ENCODE measurements at places on chromosomes 1 and 21.

- no peak for DNase-seq
Observed at GRCh38 chr1:218887141-218887925, 286.3 kb upstream of the LYPLAL1 start.

GRCh38 chr1:86409416-86410021 is 13.4 kb upstream of the ODF2L start:
- no peak for DNase-seq

GRCh38 chr1:164310166-164310565 is 248.8 kb upstream of the PBX1 start:
- no peak for DNase-seq

GRCh38 chr21:27694667-27695066 is 727.8 kb upstream of the ADAMTS5 start:
- no peak for DNase-seq

GRCh38 chr1:150092180-150092791 is 24.7 kb downstream of the VPS45 start:
- DNase-seq = no peak

DNA sequence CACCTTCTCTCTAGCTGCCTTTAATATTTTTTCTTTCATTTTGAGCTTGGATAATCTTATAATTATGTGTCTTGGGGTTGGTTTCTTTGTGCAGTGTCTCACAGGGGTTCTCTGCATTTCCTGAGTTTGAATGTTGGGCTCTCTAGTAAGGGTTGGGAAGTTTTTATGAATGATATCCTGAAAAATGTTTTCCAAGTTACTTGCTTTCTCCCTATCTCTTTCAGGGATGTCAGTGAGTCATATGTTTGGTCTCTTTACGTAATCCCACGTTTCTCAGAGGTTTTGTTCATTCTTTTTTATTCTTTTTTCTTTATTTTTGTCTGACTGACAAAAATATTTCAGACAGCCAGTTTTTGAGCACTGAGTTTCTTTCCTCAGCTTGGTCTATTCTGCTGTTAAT is 55.4 kb upstream of the CCDC190 start:
- no peak for DNase-seq

DNA sequence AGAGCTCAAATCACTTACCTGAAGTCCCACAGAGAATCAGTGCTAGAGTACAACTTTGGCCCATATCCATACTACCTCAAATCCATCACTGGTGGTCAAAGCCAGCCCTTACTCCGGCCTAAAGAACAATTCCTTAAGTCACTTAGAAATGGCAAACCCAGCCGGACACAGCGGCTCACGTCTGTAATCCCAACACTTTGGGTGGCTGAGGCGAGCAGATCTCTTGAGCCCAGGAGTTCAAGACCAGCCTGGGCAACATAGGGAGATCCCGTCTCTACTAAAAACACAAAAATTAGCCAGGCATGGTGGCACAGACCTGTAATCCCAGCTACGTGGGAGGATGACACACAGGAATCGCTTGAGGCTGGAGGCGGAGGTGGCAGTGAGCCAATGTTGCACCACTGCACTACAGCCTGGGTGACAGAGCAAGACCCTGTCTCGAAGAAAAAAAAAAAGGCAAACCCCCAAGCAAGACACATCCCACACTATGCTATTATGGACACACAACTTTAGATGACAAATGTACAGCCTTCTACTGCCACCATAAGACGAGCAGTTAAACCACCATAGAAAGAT is 24.0 kb downstream of the NPHP4 start:
- DNase-seq = no peak

DNA sequence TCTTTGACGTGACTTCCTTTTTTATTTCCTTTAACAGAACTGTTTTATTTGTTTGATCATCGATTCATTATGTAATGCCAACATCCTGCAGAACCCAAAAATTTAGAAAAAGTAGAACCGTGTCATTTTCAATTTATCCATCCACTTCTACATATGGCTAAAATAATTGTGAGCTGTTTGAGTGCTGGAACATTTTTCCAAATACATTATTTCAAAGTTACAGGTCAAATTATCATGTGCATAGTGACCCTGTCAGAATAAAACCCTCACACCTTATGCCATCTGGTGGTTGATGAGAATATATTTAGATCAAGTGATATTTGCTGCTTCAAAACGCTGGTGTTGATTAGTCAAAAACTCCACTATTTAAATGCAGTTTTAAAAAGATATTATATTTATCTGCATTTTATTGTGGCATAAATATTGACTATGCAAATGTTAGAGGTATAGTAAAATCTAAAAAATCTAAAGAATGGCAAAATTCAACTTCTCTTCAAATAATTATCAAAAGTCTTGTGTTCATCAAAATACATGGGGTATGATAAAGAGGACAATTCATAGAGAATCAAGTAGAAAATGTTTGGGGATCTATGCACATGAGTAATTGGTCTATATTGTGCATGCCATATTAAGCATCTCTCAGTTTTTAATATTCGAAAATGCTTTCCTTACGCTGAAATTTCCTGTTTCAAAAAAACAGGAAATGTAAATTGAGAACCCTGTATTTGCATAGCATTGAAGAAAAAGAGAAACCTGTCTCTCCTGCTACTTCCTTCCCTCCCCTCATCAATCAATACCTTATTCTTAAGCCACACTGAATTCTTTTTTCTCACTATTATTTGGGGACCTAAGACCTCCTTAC is 39.7 kb downstream of the UBE2U start:
- DNase-seq = no peak

GRCh38 chr1:37814252-37814651 is 6.2 kb upstream of the YRDC start:
- DNase-seq = no peak

DNA sequence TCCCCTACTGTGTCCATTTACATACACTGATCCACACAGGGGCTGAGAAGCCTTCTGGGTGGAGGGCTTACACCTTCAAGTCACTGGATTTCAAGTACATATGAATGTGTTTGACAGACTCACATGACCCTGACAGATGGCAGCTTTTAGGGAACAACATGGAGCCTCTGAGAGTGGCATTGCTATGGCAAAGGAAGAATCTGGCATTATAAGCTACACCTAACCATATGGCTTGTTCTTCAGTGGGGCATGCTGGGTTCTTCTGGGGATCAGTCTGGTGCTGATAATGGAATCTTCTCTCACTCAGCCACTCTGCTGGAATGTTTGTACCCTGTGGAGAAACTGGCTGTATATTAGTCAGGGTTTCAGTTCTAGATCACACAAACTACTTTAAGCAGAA is 68.5 kb upstream of the PDE4B start:
- no peak for DNase-seq

- DNase-seq = no peak
Observed at GRCh38 chr1:97827887-97828286, 92.9 kb downstream of the DPYD start.

GRCh38 chr1:248688527-248689298 is 13.9 kb downstream of the OR14I1 start:
- no peak for DNase-seq

Measured in HL-60 (cell line).